ENCODE measurements at places on chromosomes 5 and 9.

- DNase-seq: no peak
Measured at GRCh38 chr9:129282272-129282671, 104.2 kb upstream of the IER5L start.

GRCh38 chr5:73182307-73182706 is 9.3 kb downstream of the TMEM174 start:
- DNase-seq: no peak

GRCh38 chr5:31008231-31008630 is 185.3 kb upstream of the CDH6 start:
- DNase-seq: no peak

GRCh38 chr5:84379749-84380148 is 4.9 kb downstream of the EDIL3 start:
- no peak for DNase-seq

DNA sequence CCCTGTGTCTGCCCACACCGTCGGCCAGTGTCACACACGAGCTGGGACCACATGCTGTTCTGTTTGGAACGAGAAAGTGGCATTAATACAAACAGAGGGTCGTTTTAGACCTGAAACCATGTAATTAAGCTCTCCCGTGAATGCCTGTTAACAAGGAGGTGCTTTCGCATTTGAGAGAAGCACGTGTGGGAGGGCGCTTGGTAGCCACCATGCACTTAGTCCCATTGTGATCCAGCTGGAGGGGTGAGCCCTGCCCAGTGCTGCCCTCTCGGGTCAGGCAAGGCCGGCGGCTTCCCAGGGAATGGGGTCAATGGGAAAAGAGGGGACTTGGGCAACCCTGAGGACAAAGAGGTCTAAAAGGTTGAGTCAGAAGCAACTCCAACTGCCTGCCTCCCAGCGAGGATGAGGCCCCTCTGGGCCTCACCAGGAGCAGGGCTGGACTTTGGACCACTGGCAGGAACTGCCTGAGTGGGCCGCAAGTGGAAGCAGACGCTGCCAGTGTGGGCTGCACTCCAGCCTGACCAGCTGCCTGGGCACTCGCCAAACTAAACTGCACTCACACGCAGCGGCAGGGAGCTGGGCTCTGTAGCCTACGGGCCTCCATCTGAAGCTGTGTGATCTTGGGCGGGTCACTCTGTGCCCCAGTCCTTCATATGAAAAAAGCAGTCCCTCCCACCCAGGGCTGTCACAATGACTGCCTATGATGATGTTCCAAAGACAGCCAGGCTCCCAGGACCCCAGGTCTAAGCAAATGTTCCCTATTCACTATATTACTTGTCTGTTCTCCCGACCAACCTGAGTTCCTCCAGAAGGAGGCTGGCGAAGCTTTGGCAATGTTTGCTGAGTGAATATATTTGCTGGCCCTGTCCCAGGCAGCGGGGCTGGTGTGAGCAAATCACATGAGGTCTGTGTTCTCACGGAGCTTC is 195.7 kb downstream of the CDK5RAP2 start:
- DNase-seq: peak; percentile 37

DNA sequence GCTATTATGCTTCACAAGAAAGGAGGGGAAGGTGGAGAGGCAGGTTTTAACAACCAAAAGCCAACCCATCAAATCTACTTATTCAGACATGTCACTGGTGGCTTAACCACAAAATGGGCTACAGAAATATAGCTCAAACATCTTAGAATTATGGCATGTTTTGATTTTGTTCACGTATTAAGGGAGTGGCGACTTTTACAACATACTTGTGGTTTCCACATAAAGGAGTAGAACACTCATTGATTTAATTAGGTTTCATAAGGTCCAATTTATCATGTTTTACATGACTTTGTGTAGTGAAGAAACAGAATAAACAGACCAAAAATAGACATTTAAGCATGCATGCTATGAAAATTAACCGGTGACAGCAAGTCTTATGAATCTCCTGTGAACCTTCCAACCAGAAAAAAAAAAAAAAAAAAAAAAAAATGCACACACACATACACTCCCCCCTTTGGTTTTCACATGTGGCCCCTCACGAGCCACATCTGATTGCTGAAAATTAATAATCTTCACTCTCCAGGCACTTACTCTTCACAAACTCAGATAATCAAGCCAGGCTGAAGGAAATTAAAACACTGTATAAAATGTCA is 5.4 kb downstream of the ZNF608 start:
- DNase-seq: no peak

- no peak for DNase-seq
Measured at GRCh38 chr9:72733895-72734294, 212.5 kb downstream of the TMC1 start.

DNA sequence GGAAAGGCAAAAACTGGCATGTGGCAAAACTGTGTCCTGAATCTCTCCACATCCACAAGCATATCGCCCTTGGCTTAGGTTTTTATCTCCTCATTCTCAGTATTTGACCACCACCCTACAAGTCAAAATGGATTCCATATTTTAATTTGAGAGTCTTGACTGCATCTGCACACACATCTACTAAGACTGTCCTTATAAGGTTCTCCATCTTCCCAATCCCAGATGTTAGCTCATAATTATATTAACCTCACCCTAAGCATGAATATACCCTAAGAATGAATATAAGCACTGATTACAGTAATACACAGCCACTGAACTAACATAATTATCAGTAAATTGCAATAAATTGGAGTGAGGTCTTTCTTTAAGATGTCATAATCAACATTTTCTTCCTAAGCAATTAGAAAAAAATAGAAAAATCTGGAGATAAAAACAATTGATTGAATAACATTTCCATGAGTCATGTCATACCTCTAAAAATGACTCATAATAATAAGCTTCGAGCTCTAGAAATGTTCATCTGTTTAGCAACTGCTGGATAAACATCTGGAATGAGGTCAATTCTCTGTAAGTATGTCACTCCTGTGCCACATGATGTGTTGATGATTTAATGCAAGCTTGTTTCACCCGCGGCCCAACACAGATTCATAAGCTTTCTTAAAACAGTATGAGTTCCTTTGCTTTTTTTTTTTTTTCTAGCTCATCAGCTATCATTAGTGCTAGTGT is 39.9 kb upstream of the PAM start:
- DNase-seq: no peak

GRCh38 chr9:92324889-92325268 is 271 bp downstream of the NOL8 start:
- DNase-seq: no peak

- DNase-seq: no peak
Measured at GRCh38 chr5:109452661-109453060, 42.9 kb upstream of the PJA2 start.

- peak; percentile 75 for DNase-seq
Measured at GRCh38 chr9:127876764-127877562, 512 bp downstream of the AK1 start.

GRCh38 chr5:169880012-169880663 is 100.2 kb downstream of the INSYN2B start:
- DNase-seq: no peak

GRCh38 chr9:12815888-12816287 is 41.1 kb downstream of the LURAP1L start:
- no peak for DNase-seq

DNA sequence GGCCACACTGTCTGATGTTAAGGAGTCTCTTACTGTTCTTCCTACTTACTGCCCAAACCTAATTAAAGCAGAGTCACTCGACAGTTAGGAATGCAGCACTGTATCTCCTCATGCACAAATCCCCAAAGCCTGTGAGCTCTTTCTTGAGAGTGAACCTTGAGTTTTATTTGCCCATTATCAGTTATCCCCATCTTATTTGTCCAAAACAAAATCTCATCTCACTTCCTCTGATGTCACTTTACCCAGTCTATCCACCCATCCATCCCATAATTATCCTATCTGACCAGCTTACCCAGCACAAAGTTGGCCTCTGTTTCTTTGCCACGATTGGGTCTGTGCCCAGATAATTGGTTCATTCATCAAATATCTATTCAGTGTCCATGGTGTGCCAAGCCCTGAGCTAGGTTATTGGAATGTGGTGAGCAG is 250.8 kb downstream of the SLIT3 start:
- DNase-seq: no peak

GRCh38 chr5:125254267-125254666 is 507.8 kb upstream of the ZNF608 start:
- no peak for DNase-seq

GRCh38 chr5:67731886-67732285 is 483.7 kb upstream of the PIK3R1 start:
- no peak for DNase-seq

GRCh38 chr5:175021321-175021720 is 296.9 kb downstream of the MSX2 start:
- no peak for DNase-seq

- no peak for DNase-seq
Measured at GRCh38 chr5:154002093-154002492, 36.6 kb downstream of the FAM114A2 start.

- no peak for DNase-seq
Measured at GRCh38 chr9:82191082-82191770, 202.7 kb downstream of the SPATA31D1 start.

- no peak for DNase-seq
Measured at GRCh38 chr9:22975951-22976350, 529.3 kb downstream of the DMRTA1 start.

DNA sequence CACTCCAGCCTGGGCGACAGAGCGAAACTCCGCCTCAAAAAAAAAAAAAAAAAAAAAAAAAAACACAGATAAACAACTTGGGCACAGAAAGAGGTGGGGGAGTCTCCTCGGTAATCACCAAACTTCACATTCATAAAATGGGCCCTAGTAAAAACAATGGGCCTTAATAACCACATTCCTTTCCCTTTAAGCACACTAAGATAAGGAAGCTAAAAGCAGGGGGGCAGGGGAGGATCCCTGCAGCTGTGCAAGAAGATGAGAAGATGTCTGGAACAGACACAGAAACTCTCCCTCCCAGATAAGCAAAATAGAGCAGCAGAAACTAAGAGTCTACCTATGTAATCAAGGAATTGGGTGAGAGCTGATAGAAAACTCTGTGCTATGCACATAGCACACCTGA is 111.2 kb upstream of the FAM174A start:
- DNase-seq: no peak

DNA sequence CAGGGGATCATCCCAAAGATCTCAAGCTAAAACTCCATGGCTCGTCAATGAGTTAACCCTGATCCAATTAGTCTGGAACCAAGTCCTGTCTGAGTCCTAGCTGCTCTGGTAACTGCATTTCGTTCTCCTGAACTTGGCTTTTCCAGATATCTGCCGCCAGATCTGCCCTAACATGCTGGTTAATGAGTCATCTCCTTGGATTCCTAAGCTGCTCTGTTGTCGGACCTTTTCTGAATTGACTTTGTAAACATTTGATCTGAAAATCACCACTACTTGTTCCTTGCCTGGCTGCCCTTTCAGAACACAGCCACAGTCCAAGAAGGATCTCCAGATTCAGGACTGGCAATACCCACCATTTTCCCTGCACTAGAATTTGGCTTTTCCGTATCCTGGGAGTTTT is 473.0 kb downstream of the ZSWIM6 start:
- DNase-seq: no peak

DNA sequence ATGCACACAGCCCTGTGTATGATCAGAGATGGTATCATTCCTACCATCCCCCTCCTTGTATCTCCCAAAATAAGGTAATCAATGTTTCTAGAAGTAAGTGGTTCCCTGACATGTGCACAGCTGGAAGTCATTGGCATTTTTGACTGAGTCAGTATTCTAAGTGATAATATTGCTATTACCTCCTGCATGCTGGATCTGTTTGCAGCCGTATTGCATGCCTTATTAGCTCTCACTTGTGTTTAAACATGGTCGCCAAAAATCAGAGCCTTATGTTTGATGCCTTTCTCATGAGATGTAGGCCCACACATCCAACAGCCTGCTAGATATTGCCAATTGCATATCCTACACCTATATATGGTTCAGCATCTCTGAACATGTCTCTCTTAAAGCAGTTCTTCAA is 254.3 kb downstream of the CDH12 start:
- no peak for DNase-seq

DNA sequence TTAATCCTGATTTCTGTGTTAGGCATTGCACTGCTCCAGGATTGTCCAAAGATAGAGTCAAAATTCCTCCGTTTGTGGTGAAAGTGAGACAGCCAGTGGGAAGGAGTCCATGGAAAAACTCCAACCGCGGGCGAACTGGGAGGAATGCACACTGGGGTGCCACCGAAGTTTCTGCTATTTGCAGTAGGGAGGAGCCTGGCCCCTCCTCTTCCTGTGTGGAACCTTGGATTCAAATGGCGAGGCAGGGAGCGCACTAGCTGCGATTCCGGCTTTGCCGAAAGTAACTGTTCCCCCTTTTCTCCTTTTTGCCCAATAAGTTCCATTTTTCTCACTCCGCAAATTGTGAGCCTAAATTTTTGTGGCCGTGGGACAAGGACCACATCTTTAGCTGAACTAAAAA is 9.3 kb downstream of the BAAT start:
- no peak for DNase-seq

DNA sequence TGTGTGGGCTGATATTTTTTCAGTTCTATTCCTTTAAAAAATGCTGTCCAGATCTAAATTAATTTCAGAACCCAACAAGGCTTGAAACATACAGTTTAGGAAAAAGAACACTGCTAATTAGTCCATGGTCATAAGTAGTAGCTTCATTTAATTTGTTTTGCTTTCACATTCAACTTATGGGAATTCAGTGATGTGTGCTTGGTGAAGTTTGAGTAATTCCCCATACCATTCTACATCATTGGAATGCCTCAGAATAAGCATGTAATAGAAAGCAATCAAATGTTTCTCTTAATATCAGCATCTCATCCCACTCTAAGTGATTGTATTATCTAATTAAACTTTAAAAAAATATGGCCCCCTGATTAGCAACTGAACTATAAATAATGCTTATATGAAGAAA is 2.7 kb downstream of the CNTLN start:
- no peak for DNase-seq

DNA sequence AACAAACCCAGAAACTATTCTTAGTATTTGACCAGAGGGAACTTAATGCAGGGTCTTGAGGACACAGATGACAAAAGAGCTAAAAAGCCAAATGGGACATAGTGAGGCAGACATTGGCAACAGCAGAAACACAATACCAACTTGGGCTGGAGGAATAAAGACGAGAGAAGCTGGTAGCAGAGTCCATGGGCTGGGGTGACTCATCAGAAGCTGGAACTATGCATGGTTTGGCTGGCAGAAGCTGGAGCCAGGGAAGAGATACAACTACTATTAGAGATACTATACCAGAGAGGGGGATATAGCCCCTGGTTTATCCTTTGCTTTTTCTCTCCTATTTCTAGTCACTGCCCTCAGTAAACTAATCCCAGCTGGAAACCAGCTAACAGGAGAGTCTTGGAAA is 29.2 kb upstream of the DPYSL3 start:
- DNase-seq: no peak

DNA sequence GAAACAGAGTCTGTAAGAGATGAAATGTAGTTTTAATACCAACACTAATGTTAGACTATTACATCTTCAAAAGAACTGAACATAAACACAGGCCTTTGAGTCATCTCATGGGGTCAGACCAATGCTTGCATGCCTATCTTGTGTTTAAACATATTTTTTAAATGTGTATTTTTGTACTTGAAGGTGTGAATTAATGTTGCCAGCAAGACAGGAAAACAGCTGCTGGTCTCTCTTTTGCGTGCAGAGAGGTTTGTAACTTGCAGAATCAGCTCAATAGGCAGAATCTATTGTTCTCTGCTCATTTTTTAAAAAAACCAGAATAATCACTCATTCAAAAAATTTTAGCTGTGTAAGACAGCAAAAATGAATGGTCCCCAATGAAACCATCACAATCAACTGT is 180.2 kb downstream of the ALDH1A1 start:
- no peak for DNase-seq

Measured in left ventricle myocardium superior (tissue), 1 donor.